M059J (cell line): ENCODE measurements at places on chromosomes 5 and 9. TPM values are rescaled to one million over a fixed set of nuclear protein-coding genes. Genes with fewer than 3 reads are reported as not detected.

NOXA1 gene
- not detected in 2 replicates for total RNA-seq

SPINK7 gene
- not detected in 2 replicates for total RNA-seq

KIF27 gene
- total RNA-seq = 2.3 and 2.5 TPM in 2 replicates

SLC6A7 gene
- not detected in 2 replicates for total RNA-seq

RANBP17 gene
- not detected in 2 replicates for total RNA-seq

CARTPT gene
- total RNA-seq = not detected in 2 replicates

OMD gene
- not detected in 2 replicates for total RNA-seq

C9 gene
- not detected in 2 replicates for total RNA-seq

KCNMB1 gene
- 0.12 and 0.15 TPM in 2 replicates for total RNA-seq

TERT gene
- 0.62 TPM in 1 of 2 replicates, not detected in the other for total RNA-seq

FAXDC2 gene
- 3.4 and 5.5 TPM in 2 replicates for total RNA-seq

MSMP gene
- total RNA-seq = not detected in 2 replicates

CD180 gene
- 0.05 and 0.07 TPM in 2 replicates for total RNA-seq

CBY3 gene
- total RNA-seq = not detected in 2 replicates

GABRA6 gene
- not detected in 2 replicates for total RNA-seq
